Stimulated activated CD8-positive, alpha-beta memory T cell treated with anti-CD3 and anti-CD28 coated beads, Interleukin-15, amount 100 ng/mL, for 24 hours (primary cell): ENCODE measurements at places on chromosomes 13 and 19.

DNA sequence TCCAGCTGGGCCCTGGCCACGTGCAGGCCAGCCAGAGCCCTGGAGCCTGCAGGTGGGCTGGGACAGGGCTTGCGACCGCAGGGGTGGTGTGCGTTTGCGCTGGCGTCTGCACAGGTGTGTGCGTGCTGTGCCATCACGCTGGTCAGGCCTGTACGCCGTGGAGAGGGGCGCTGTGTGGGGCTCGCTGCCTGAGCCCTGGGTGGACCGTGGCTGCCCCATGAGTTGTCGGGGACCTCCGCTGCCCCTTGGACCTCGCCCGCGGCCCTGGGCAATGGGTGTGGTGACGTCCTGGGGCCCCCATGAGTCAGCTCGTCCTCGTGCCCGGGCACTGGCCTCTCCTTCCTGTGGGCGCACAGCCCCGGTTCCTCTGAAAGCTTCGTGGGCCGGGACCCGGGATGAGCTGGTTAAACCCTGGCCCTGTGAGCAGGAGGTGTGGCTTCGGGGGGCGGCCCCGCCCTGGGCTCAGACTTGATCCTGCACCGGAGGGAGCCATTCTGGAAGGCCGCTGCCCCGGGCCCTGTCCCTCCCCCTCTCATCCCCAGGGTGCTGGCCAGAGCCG, 6.8 kb downstream of the CSNK1G2 start:
- DNase-seq, result no peak

DNA sequence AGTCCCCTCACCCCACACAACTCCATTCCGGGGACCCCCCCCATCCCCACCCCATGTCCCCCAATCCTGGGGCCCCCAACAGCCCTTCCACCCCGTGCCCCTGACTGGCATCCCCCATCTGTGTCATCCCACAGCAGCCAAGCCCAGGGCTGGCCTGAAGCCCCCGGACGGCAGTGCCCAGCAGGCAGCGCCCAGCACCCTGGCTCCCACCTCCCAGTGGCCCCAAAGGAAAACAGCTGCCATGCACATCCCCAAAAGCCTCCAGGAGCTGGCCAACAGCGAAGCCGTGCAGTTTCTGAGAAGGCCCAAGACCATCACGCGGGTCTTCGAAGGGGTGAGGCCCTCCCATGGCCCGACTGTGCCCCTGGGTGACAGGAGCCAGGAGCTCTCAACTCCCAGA, 1.4 kb downstream of the SYNGR4 start:
- no peak for DNase-seq

- no peak for DNase-seq
Observed at GRCh38 chr13:65472336-65472735, 1757.8 kb downstream of the PCDH9 start.

DNA sequence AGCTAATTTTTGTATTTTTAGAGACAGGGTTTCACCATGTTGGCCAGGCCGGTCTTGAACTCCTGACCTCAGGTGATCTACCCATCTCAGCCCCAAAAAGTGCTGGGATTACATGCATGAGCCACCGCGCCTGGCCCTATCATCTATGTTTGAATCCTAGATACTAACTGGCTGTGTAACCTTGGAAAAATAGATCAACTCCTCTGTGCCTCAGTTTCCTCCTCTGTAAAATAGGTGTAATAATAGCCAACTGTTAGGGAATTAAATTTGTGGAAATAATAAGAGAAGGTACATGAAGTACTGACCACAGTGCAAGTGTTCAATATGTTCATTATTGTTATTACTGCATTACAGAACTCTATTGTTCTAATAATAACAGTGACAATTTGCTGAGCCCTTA, 4.3 kb downstream of the SPTBN4 start:
- no peak for DNase-seq

DNA sequence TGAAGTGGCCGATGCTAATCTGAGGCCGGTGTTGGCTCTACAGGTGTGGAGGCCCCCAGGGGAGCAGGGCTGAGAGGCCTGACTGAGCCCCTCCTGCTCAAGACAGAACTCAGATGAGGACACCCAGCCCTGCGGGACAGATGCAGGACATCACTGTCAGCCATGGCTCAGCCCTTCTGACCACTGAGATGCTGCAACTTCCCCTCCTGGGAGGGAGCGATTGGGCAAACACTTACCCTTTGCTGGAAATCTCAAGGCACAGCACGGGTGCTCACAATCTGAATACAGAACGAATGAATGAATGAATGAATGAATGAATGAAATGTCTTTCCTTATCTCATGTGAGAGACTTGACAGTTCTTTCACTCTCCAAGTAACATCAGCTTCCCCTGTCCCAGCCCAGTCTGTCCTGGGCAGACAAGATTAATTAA, 3.5 kb upstream of the SIGLEC7 start:
- DNase-seq, result no peak
